ENCODE measurements at places on chromosomes 2 and 18.

GRCh38 chr2:85865539-85866164 is 23.1 kb downstream of the ST3GAL5 start:
- DNase-seq = no peak

DNA sequence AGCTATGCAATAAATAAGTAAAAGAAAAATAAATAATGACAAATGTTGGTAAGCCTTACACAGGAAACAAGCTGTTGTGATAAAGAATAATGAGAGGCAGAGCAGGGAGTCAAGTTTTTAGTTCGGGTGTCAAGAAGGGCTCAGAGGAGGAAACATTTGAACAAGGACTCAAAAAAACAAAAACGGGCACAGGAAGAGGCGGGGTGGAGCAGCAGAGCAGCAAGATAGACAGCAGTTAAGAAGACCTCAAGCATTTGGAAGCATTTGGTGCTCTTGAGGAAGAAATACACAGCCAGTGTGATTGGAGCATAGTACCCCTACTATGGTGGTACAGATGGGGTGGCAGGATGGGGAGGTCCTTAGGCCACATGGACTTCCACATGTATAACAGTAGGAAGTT is 2.8 kb downstream of the TMEM169 start:
- no peak for DNase-seq

- DNase-seq = no peak
Observed at GRCh38 chr18:62277045-62277444, 48.1 kb upstream of the TNFRSF11A start.

DNA sequence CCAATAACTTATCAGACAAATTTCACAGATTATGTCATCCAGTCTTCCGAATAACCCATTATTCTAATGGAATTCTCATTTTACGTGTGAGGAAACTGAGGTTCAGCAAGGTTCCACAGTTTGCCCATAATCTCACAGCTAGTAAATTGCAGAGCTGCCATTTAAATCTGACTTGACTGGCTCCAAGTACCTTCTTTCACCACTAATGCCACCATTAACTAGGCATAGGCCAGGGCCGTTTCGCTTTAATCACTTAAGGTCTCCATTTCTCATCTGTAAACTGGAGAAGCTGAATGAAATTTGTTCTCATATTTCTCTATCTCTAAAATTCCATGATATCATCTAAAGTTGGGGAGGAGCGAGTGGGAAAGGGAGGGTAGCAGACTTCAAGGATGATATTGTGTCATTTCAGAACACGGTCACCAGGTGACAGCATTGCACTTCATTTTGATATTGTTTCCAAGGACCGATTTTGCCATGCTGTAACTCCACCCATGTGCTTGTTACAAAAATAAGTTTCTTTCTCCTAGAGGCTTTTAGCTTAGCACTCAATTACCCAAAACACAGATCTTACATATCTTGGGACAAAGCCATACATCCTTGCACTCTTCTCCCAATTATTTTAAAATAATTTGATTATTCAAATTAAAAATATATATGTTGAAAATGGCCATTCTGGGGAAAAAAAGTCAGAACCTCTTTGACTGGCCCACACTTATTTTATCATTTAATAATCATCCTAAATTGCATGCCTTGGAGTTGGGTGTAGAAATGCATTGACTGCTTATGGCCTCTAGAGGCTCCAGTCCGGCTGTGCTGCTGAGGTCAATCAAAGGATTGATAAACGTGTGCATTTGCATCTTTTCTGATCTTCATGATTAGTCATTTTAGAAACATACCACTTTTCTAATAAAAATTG is 123.8 kb downstream of the AKAIN1 start:
- DNase-seq = peak; percentile 81

DNA sequence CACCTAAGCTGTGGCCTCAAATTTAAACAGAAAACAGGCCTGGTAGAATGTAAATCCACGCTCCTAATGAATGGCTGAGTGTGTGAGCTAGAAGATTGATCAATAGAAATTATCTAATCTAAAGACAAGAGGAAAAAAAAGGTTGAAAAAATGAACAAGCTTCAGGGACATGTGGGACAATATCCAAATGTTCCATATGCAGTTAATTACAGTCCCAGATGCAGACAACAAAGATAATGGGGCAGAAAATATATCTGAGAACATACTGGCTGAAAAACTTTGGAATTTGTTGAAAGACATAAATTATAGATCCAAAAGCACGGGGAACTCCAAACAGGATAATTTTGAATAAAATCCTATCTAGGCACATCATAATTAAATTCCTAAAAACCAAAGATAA is 186.7 kb upstream of the SIX2 start:
- no peak for DNase-seq

DNA sequence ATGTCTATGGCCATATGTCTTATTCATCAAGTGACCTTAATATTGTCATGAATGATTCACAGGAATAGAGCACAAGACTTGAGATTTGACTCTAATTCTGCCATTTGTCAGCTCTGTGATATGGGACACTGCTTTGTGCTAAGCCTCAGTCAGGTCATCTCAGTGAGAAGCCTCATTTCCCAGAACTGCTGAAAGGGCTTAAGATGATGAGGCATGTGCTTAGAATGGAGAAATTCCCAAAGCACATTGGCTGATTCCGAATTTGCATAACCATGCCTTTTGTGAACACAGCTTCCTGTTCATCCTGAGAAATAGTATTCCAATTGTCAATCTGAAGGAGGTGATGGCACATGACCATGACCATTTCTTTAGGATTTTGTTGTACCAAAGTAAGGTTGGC is 218.1 kb downstream of the ALK start:
- peak; percentile 6 for DNase-seq

DNA sequence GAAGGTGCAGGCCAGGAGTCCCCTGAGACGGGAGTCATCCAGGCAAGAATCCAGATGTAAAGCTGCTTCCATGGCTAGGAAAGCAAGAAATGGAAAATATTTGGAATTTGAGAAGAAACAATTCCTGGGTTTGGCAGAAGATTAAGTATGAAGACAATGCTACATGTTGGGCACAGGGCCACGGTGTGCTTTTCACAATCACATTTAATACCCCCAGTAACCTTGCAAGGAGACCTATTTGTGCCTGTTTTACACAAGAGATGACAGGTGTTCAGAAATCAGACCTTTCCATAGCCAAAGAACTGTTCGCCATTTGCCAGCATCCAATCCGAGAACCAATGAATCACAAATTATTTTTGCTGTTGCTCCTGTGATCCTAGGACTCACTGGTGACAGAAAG is 50.5 kb downstream of the KCTD1 start:
- no peak for DNase-seq

- DNase-seq = no peak
Observed at GRCh38 chr2:175166216-175166824, 1.7 kb downstream of the ATF2 start.

DNA sequence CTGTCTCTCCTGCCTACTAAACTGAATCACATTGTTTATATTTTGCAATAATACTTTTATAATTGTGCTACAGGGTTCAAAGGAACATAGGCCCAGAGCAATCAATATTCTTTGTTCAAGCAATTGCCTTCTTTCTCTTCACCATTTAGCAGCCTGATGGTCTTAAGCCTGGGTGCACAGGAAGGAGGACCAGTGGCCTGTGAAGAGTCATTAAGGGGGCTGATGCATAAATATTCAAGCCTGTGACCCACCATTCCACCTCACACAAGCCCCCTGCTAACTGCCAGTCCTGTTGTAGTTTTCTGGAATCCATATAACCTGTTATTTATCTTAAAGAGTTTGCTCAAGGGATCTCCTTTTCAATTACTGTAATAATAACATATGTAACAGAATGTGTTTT is 56.0 kb downstream of the ABCA12 start:
- DNase-seq = no peak

DNA sequence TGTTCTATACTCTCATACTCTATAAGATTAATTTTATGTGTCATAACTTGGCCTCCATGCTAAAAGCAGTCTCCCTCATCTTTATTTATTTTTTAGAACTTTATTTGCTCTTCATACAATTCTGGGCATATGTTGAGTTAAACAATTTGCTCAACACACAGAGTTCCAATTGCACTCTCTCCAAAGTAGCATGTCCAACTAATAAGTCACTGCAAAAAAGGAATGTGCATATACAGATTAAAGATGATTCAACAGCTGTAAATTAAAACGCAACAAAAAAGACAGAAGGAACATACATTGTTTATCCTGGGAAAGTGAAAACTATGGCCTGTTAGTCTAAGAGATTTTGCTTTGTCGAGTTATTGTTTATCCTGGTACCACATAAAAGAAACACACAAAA is 277.7 kb upstream of the ACVR2A start:
- no peak for DNase-seq

GRCh38 chr2:14633061-14633460 is 544 bp downstream of the LRATD1 start:
- DNase-seq = peak; percentile 30

- DNase-seq = no peak
Observed at GRCh38 chr2:5515693-5516092, 176.5 kb upstream of the SOX11 start.

DNA sequence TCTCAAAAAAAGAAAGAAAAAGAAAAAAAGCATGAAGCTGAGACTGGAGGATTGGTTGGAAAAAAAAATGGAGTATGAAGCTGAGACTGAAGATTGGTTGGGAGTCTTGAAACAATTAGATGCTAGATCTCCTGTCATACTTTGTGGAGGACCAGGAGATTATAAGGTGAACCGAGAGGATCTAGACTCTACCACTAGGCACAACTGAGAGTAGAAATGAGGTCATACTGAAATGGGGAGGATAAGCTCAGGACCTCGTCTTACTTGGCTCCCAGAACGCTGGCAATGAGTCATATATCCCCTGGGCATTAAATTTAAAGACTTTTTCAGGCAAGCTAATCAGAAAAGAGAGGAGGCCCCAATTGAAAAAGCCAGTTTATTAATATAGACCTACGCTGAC is 3.3 kb upstream of the ORC2 start:
- no peak for DNase-seq

GRCh38 chr2:202002381-202002780 is 31.3 kb upstream of the FZD7 start:
- peak; percentile 63 for DNase-seq

DNA sequence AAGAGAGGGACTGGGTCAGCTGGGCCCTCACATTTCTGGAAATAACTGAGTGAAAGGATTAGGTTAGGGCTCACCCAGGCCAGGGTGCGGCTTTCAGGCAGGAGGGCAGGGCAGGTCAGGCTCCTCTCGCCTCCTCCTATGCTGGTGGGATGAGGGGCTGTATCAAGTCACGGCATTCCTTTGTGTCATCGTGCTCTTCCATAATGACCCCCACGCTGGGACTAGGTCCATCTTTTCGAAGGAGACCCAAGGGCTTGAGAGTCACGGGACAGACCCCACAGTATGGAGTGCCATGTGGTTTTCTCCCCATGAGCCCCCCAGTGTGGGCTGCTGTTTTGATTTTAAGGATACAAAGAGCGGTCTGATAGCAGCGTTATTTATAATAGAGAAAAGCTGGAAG is 137.8 kb upstream of the COPS8 start:
- DNase-seq = no peak

DNA sequence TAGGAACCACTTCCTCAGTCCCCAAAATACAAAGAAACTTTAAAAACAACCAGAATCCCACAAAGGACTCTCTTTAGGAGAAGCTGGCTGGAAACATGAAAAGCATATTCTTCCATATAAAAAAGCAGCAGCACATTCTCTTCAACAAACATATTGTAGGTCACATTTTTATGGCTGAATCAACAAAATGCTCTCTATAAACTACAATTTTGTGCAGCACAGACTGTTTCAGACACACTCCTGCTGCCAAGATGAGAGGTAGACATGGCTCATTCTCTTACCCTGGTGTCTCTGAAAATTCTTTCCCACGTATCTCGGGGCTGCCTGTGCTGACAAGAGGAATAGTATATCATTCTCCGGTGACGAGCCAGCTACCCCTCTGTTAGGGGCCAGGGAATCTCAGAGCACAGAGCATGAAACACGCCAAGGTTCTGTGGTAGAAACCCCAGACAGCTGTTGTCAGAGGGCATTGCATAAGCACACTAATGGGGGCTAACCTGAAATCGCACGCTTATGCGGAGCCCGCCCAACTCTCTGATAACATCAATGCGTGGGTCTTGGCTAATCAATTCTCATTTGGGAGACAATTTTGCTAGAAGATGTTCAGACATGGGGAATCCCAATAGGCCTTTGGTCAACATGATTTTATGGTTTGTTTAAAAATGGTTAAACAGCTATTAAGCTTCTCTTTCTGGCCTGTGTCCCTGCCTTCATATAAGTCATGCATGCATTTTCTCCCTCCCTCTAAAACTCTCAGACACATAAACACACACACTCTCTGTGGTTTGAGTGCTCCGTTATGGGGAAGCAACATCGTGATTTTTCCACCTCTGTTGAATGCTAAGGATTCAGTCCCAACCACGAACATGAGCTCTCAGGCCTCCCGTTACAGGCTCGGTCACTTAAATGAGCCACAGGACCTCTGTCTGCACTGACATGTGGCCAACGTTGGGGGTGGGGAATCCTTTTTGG is 177.5 kb downstream of the INO80D start:
- DNase-seq = no peak

DNA sequence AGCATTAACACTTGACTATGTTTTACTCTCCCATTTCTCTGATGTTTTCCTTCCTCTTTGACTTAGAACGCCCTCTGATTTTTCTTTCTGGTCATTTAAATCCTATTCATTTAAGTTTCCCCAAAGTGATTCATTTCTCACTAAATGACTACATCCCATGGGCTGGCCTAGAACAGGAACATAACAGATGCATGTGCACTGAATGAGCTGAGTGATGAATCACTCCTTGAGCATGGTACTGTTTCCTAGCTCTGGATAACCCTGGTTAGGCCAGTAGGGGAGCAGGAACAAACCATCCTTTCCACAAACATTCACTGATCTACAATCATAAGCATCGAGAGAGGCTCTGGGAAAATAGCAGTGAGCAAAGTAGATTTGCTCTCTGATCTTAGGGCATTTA is 221.9 kb upstream of the SETBP1 start:
- no peak for DNase-seq

DNA sequence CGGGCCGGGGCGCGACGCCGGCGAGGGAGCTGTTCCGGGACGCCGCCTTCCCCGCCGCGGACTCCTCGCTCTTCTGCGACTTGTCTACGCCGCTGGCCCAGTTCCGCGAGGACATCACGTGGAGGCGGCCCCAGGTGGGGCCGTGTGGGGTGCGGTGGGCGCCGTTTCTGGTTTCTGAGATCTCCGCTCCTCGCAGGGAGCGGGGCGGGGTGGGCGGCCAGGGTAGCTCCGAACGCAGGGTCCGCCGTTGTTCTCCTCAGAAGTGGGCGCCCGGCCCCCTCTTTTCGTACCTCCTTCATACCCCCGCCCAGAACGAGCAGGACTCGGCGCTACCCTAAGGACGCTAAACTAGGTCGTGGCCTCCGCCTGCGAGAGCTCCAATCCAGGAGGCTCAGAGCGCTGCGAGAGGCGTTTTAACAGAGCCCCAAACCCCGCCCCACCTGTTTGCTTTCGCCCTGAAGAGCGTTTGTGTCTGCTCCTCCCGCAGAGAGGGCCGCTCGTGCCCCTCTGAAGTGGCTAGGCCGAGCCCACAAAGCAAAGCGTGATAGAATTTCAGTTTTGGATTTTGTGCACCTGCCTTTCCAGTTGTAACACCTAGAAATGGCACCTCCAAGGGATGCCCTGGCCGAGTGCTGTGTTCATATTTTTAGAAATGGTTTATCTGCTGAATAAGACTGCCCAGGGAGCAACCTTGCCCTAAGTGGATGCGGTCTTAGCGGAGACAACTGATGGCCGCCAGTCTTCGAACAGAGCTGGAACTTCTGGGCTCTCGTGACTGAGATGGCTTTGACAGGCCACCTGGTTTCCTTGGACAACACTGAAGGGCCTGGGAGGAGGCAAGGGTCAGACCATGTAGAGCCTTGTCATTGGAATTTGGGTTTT is 626 bp downstream of the CAPN10 start:
- DNase-seq = peak; percentile 77
